ENCODE measurements at places on chromosomes 1 and 21.

DNA sequence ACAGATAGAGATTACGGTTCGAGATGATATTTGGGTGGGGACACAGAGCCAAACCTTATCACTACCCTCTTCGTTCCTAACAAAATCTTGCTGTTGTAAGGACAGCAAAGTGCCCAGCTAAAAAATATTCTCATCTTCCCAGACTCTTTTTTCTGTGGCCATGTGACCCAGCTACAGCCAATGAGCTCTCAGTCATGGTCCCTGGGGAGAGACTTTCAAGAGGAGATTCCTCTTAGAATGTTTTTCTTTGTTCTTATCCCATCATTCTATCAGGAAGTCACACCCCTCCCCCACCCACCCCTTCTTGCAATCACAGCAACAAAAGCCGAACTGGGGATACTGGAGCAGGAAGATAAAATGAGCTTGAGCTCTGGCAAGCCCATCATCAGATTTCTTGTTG, 247.1 kb downstream of the CHRM3 start:
- DNase-seq = no peak

DNA sequence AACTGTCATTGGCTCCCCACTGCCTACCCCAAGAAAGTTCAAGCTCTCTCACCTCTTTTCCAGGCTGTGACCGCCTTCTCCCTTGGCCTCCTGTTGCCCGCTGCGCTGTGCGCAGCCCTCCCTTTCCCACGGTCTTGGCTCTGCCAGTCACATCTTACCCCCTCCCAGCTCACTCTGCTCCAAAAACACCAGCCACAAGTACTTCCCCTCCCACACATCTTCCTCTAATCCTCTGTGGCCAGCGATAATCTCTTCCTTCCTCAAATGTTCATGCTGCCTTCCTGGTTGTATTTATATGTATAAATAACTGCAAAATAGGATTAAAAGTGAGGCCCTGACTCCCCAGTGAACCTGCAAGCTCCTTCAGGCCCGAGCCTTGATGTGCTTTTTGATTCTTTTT, 81.8 kb downstream of the AJAP1 start:
- no peak for DNase-seq

DNA sequence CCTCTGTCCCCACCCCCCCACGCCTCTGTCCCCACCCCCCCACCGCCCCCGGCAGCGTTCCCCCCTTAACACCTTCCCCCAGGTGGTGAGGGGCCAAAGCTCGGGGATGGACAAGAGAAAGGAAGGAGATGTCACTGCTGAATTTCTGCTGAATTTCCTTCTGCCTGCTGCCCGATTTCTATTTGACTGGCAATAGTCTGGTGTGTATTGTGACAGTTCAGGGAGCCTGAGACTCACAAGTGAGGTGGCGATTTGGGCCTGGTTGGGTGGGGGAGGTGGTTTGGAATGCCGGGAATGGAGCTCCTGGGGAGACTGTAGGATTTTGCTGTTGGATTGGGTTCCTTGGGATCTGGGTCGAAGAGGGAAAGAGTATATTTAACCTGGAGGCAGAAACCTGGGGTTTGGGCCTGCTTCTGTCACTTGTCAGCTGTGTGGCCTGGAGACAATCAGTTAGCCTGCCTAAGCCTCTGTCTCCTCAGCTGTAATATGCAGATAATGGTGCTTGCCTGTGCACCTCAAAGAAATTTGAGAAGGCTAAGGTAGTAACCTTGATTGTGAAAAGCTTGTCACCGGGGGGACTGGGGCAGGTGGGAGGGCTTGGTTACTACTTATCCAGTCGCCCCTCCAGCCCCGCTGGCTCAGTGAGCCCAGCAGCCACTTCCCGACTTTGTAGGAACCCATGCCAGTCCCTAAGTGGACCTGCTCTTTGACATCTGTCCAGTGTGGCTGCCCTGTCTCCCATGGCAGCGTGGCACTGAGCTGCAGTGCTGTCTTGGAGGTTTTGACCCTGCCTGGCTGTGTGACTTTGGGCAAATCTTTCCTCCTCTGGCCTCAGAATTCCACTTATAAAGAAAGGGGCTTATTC, 7.7 kb upstream of the LMNA start:
- no peak for DNase-seq

- DNase-seq = no peak
Observed at GRCh38 chr1:245717611-245718010, 562.8 kb downstream of the KIF26B start.

GRCh38 chr1:175599212-175599705, 144.1 kb downstream of the TNR start:
- DNase-seq = no peak

DNA sequence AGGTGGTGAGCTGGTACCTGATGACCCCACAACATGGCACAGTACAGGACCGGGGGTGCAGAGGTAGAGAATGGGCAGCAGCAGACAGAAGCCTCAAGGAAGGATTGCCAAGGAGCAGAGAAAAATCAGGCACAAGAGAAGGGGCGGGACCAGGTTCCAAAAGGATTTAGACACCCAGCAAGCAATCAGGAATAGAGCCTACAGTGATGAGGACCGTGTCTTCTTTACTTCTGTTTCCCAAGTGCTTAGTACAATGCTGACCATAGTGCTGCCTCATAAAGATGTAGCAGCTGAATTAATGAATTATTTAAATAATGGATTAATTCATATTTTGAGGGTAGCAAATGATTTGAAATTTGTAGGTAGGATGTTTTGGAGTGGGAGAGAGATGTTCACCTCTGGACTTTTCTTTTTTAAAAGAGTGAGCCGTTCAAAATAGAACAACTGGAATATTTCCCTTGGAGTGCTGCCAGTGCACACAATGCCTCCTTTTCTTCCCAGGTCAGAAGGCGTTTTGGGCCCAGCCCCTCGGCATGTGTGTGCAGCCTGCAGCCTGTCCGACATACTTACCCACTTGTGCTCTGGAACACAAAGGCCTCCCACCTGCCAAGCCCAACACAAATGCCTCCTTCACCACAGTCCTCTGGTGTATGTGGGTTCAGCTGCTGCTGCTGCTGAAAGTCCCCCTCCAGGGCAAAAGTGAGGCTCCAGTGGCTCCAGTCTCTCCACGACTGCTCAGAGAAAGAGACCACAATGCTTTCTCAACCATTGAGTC, 19.6 kb downstream of the KANK4 start:
- DNase-seq = no peak

DNA sequence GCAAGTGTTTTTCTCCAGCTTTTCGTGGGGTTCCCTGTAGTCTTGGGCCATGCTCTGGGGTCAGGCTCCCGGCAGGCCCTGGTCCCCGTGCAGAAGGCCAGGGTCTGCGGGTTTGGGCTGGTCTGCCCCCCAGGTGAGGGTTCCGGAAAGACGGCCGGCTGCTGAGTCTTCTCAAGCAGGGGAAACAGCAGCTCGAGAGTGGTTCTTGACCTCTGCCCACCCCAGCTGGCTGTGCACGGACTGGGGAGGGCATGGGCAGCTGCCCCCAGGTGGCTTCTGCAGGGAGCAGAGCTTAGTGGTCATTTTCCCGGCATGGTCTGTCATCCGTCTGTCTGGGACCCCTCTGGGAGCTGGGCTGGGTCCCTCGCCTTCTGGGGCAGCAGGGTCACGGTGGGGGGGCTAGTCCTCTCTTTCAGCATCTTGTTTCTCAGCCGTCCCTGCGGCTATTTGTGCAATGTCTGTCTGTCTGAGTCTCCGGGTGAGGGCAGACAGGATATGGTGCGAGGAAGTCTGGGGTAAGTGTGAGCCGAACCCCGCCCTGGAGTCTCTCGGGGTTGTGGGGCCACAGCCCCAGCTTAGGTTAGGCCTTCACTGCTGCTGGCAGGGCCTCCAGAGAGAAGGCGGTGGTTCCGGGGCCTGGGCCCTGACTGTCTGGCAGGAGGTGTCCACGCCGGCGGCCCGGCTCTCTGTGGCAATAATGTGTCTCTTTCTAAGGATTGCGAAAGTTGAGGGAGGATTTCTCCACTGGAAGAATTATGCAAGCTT, 6.1 kb downstream of the SKI start:
- peak; percentile 65 for DNase-seq

- no peak for DNase-seq
Observed at GRCh38 chr21:46006547-46007491, 25.2 kb downstream of the COL6A1 start.

GRCh38 chr1:201889090-201889968, 631 bp downstream of the SHISA4 start:
- no peak for DNase-seq

GRCh38 chr1:177558372-177558771, 387.6 kb downstream of the BRINP2 start:
- no peak for DNase-seq

DNA sequence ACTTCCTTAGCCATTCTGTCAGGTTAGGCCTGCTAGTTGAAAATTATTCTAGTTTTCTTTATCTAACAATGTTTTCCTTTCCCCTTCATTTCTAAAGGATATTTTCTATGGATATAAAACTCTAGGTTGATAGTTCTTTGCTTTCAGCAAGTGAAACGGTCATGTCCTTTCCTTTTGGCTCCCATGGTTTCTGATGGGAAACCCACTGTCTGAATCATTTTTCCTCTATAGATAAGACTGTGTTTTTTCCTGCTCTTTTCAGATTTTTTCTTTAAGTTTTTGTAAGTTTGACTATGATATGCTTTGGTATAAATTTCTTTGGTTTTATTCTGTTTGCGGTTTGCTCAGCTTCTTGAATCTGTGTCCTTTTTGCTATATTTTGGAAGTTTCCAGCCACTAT, 800.9 kb downstream of the USP25 start:
- DNase-seq = no peak

DNA sequence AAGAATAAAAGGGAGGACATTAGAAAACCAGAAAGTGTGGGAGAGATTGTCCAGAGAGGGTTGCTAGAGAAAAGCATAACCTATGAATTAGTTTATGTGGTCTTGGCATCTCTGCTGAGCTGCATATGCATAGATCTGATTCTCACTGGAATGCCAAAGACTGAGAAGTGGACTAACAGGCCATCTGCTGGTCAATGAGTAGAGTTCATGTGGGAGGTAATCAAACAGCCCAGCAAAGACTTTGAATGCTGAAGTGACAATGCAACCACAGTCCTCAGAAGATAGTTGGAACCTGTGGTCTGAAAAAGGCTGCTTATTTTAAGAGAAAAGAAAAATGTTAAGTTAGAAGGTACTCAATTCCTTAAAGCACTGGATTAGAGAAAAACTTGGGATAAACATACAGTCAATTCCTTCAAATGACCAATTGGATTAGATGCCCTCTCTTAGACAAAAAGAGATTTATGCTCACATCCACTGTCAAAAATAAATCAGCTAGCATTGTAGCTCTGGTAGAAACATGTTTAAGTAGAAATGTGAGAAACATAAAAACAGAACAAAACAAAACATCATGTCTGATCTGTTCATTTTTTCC, 382.8 kb downstream of the AMY1C start:
- DNase-seq = no peak

GRCh38 chr1:157958263-157958662, 35.2 kb upstream of the KIRREL1 start:
- no peak for DNase-seq

DNA sequence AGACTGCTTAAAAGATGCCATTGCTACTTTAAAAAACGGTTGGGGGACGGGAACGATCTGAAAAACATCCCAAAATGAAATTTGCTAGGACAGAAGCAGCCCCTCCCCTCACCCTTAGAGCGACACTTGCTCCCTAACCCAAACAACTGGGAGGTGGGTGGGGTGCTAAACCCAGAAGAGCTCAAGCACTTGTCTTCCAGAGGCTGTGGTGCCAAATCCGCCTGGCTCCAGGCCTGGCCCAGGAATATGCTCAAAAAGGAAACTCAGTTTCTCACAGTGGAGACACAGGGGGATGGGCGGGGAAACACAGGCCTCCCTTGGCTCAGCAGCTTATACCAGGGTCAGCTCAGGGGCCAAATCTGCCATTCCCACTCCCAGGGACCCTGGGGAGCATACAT, 644 bp upstream of the PBXIP1 start:
- DNase-seq = no peak

- no peak for DNase-seq
Observed at GRCh38 chr1:24297187-24297851, 21.8 kb upstream of the GRHL3 start.

DNA sequence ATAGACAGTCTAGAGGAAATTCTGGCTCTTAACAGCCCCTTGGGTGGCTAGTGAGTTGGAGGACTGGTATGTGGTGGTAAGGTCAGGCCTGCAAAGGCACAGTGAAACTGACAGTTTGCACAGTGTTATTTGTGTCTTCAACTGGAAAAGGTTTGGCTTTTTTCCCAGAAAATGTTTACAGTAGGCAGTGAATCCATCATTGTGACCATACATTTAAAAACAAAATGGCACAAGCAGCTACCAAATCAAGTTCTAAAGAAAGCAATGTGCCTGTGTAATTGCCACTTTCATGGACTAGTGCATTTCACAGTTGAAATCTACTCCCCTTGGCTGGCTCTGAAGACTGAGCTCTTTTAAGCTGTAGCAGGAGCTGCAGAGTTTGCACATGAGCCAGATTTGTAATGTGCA, 24.8 kb downstream of the ATPAF1 start:
- no peak for DNase-seq

GRCh38 chr21:45093035-45093532, 18.7 kb downstream of the ADARB1 start:
- no peak for DNase-seq

- DNase-seq = no peak
Observed at GRCh38 chr1:206722751-206723461, 38.2 kb downstream of the MAPKAPK2 start.

GRCh38 chr21:43728154-43728466, 9.2 kb downstream of the PDXK start:
- no peak for DNase-seq

GRCh38 chr1:167357305-167357704, 136.6 kb downstream of the POU2F1 start:
- no peak for DNase-seq

DNA sequence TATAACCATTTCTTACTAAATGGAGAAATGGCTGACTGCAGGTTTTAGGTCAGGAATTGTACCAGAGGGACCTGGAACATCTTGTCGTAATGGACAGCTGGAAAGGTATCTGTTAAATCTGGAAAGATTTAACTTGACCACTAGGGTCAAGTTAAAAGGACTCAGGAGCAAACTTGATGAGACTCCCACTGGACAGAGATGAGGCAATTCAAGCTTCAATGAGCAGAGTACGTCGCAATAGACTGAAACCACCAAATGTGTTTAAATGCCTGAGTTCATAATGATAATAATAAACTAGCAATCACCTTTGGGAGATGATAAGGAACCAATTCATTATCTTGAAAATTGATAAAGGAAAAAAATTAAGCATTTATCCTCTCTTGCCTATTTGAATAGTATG, 8.7 kb downstream of the IFNLR1 start:
- no peak for DNase-seq

DNA sequence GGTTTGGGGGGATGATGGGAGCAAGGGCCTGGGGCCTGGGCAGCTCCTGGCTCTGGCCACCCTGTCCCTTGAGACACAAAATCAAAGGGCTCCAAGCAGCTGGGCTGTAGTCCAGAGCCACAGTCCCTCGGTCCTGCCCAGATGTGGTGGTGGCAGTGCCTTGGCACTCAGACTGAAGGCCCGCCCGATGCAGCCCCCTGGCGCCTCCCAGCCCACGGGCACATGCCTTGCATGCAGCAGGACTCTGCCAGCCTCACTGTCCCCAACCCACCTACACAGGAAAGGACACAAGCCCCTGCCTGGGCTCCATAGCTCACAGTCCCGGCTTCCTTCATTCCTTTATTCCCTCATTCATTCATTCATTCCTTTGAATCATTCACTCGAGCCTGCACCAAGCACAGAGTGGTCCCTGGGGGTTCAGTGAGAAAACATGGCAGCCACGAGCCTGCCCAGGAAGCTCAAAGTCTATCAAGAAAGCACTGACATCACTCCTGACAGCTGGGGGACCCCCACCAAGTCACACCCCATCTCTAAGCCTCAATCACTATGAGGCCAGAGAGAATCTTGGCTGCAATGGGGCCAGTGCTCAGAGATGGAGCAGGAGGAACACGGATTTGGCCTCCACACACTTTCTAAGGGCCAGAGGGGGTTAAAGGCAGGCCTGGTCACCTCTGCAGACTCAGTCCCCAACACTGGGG, 5.8 kb downstream of the SDC3 start:
- no peak for DNase-seq

- DNase-seq = no peak
Observed at GRCh38 chr21:44463724-44464123, 8.4 kb downstream of the LRRC3 start.
